ENCODE measurements at places on chromosomes 2 and 18.

DNA sequence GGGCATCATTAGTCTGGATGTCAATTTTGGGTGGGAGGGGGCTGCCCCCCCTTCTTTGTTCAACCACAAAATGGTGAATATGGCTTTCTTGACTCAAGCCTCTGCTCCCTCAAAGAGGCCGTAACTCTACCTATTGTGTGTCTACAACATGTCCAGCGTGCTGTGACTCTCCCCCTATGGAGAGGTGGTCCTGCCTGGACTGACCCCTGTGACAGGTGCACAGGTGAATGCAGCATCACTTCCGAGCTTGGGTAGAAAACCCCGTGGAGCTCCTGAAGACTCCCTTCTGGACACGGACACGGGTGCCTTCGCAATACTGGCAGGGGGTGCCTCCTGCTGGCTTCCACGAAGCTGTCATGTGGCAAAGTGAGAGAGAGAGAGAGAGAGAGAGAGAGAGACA is 397.8 kb downstream of the GALR1 start:
- DNase-seq: no peak

GRCh38 chr18:53795061-53795460 is 429.4 kb downstream of the MBD2 start:
- DNase-seq: no peak

DNA sequence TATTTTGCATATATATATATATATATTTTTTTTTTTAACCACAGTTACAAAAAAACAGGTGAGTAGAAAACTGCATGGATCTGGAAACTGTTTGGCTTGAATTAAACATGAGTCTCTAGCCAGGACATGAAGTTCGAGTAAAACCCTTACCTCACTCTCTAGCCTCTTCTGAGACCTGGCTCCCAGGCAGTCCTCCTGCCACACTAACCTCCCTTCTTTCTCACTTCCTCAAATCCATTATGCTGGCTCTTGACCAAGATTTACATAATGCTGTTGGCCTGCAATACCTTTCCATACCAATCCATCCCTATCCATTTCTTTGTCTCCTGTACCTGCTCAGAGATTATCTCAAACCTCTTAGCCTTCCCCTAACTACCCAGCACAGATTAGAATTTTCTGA is 34.0 kb downstream of the PIGN start:
- DNase-seq: no peak

DNA sequence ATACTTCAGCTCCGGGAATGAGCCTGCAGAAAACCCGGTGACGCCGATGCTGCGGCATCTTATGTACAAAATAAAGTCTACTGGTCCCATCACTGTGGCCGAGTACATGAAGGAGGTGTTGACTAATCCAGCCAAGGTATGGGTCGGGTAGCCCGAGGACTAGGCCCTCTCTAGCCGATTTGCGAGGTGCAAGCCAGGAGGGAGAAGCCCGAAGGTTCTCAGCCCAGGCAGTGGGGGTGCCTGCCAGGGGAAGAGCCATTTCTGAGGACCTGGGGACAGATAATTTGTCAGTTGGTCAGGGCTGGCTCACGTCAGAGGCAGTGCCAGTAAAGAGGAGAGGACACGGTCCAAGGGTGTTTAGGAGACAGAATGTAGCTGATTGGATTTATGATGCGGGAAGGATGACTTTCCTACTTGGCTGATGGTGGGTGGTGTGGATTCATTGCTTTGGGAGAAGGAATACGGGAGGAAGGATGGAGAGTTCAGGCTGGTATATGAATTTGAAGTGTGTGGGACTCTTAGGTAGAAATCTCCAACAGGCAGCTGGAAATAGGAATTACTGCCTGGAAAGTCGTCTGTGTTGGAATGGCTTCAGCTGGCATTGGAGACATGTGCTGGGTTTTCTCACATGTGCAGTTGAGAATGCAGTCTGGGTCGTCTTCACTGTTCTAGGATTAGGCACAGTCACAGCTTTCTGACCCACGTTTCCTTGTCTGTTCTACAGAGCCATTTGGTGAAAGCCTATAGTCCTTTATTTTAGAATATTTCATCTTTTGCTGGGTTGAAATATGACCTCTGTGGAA is 874 bp downstream of the NDUFAF7 start:
- DNase-seq: peak; percentile 30

- no peak for DNase-seq
Measured at GRCh38 chr2:18299423-18300212, 260.8 kb downstream of the RDH14 start.

Data from stimulated activated CD4-positive, alpha-beta T cell treated with anti-CD3 and anti-CD28 coated beads, Interleukin-2, amount 100 ng/mL, for 24 hours (primary cell).